ENCODE measurements at places on chromosomes 13 and 19. TPM values are rescaled to one million over a fixed set of nuclear protein-coding genes. Genes with fewer than 3 reads are reported as not detected.

GRCh38 chr19:39506944-39507714 is 7.8 kb upstream of the SELENOV start:
- DNase-seq: peak; percentile 44

Gene TYROBP
- total RNA-seq: not detected

DNA sequence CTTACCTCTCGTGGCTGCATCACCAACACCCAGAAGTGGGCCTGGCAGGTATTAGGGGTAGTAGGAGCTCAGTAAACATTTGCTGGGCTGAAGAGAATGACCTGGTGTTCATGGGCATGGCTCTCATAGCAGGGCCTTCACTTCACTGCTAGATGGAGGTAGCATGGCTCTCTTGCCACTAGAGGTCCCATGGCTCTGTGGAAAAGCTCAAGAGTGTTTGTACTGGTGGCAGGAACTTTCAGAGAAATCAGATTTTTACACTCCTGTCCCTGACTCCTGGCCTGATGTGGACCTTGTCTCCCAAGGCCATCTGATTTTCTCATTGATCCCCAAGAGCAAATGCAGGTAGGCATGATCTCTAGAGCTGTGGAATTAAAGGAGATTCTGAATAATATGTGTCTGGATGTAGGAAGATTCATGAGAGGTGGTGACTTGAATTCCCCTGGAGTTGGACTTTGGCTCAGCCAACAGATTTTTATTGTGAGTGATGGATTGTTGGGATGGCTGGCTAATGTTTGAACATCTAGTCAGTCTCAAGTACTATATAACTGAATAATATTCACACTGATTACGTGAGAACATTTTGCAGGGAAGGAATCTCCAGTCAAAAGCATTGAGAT is 5.7 kb downstream of the ZNF574 start:
- peak; percentile 25 for DNase-seq

DNA sequence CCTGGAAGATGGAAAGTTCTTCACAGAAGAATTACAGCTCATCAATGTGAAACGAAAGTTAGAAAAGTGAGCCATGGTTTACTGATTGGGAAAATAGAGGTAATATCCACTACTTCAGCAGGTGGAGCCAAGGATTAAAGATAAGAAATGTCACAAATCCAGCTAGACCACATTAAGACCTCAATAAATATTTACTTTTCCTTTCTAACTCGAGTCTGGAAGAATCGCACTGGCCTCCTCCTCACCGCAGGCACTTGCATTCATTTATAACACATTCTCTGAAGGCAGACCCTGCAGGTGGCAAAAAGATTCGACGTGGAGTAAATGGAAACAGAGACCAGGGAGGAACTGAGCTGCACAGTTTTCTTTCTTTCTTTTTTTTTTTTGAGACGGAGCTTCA is 7.4 kb downstream of the SLC35E1 start:
- no peak for DNase-seq

DNA sequence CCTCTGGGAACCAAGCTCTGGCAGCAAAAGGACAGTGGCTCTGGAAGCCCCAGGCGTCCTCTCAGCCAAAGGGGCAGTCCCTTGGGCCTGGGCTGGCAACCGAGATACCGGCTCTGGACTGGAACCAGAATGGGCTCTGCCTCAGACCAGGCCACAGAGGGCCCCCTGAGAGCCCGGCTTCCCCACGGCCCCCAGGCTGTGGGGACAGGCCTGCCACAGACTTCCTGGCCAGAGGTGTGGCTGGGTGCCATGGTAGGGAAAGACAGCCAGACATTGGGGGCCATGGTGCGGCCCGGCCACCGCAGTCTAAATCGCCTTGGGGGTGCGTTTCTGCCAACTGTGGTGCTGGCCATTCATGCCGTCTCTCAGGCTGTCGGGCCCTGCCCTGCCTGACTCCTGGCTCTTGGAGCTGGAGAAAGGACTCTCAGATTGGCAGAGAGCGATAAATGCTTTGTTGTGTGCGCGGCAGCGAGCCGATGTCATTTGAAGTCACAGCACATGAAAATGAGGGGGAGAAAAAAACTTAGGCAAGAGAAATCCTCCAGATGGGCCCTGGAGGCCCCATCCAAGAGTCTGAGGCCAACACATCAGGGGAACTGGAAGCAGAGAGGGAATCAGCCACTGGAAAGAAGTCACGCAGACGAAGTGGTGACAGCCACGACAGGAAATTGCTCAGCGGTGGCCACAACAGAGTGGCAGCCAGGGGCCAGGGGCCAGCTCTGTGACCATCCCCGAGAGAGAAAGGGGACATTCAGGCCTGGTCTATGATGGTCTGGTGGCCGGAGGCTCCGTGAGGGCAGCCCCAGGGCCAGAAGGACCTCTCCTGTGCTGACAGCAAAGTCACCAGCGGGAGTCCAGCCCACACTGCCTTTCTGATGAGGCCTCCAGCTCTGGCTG is 26.5 kb downstream of the SH3GL1 start:
- DNase-seq: no peak

Gene KIR2DL4
- not detected for total RNA-seq

DNA sequence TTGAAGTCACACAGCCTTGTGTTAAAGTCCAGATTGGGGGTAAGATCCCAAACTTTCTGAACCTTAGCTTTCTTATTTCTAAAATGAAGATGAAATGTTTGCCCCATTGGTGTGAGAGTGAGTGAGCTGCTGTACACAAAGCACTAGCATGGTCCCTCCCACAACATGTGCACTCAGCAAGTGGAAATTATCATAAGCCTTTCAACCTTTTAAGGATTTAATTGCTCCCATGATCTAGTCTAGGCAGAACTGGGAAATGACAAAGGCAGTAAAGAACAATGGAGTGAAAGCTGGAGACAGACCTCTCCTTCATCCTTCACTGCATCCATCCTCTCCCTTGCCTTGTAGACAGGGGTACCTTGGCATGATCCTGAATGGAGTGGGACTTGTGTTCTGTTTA is 76.0 kb upstream of the GPR12 start:
- DNase-seq: no peak

Gene RFPL4AL1
- not detected for total RNA-seq

Gene ACP7
- total RNA-seq: 0.77 TPM

DNA sequence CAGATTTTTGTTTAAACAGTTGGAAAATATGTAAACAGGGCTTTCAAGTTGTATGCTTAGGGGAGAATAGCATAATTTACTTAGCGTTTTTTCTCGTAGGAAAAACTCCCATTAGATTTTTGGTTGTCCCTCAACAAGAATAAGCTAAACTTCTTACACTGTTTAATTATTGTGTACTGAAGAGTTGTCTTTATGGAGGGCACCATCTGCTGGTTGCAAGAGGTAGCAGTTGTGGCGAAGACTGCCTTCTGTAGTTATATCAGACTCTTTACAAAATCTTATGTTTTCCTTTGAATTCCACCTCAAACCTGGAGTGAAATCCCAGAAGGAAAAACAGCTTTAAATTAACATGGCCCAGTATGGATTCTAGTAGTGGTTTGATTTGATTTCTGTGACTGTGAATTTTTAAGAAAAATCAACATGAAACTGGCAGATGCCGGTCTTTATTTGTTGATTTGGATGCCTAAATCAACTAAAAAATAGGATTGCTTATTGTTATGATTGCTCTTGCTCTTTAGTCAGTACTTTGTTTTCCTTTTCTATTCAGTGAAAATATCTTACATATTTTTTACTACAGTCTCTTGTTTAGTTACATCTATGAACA is 53.4 kb downstream of the PDS5B start:
- DNase-seq: peak; percentile 57

DNA sequence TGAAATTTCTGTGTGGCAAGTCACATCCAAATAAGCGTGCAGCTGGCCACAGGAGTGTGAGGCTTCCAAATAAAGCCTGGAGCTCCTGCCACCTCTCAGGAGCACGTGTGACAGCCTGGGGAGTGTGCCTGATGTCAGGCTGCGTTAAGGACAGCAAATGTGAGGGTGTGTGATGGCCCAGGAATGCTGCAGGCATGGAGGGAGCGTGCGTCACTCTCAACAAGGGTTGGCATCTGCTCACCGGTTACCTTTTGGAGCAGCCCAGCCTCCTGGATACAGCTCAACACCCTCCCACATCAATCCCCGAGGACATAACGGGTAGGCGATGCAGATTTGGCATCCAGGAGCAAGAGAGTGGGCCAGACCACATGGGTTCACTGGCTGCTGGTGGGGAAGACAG is 19.0 kb downstream of the NUMBL start:
- no peak for DNase-seq

GRCh38 chr13:106573284-106573846 is 5.4 kb upstream of the ARGLU1 start:
- DNase-seq: no peak

Gene ANGPTL8
- not detected for total RNA-seq

- DNase-seq: no peak
These were observed 61.8 kb downstream of the MBNL2 start for GRCh38 chr13:97283888-97284287.

Gene FAM83E
- total RNA-seq: 21.9 TPM

- no peak for DNase-seq
These were observed 932 bp downstream of the SLC35E1 start for GRCh38 chr19:16571283-16571682.

Gene DACH1
- total RNA-seq: not detected

Gene SHANK1
- under 0.01 TPM for total RNA-seq

DNA sequence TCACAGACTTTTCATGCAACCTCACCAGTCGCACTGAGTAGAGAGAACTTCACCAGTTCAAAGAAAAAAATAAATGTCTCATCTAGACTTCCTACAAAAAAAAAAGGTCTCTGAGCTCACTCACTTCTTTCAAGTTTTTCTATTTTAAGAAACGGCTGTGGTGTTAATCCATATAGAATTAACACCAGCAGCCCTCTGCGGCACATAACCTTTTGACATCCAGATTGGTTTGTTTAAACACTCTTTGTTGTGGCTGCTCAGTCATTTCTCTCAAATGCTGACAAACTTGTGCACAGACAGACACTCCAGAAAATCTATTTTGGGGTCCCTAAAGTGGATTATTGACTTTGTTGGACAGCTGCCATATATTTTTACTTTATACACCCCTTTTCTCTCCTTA is 874.9 kb downstream of the EFNB2 start:
- DNase-seq: no peak

GRCh38 chr13:20146381-20146780 is 14.5 kb downstream of the GJA3 start:
- no peak for DNase-seq
